ENCODE measurements at places on chromosomes 6 and 20.

GRCh38 chr6:30060606-30061091, 416 bp upstream of the POLR1H start:
- DNase-seq: peak; percentile 53

DNA sequence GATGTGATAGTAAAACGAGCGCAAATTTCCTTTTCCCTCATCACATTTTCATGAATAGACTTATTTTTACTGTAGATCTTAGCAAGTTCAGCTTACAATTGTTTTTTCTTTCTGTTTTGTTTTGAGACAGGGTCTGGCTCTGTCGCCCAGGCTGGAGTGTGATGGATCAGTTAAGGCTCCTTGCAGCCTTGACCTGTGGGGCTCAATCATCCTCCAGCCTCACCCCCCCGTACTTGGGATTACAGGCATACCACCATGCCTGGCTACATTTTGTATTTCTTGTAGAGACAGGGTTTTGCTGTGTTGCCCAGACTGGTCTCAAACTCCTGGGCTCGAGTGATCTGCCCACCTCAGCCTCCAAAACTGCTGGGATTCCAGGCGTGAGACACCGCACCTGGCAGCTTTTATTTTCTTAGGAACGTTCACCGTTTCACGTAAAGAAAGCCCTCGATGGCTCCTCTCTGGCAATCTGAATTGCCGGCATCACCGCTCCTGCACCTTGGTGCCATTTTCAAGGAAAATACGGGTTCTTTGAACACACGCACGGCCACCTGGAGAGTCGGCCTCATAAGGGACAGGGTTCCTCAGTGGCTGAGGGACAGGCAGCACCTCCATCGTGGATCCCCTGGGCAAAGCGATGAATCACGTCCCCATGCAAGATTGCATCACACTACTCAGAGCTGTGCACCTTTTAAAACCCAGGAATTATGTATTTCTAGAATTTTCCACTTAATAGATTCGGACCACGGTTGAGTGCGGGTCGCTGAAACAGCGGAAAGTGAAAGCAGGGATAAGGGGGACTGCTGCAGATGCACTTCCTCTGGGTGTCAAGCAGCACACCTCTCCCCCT, 78.7 kb downstream of the IRF4 start:
- DNase-seq: no peak

GRCh38 chr6:43282636-43283513, 15.2 kb upstream of the SLC22A7 start:
- DNase-seq: no peak

GRCh38 chr20:55740076-55740475, 265.2 kb downstream of the CBLN4 start:
- DNase-seq: no peak

DNA sequence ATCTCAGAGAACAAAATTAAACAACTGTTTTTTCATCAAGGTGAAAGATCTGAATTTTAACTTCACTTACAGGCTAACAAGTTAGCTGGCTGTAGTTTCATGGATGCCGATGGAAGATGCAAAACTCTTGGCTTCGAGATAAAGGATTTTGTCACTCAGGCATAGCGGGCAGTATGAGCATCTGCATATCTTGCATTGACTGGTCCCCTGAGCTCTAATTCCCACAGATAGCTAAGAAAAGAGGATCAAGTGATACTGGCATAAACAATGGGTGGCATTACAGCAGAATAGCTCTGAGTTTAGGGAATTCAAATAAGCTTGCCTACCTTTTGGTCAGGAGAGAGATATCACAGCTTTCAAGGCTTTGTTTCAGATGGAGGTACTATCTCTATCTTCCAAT, 1.8 kb upstream of the CLVS2 start:
- DNase-seq: no peak

DNA sequence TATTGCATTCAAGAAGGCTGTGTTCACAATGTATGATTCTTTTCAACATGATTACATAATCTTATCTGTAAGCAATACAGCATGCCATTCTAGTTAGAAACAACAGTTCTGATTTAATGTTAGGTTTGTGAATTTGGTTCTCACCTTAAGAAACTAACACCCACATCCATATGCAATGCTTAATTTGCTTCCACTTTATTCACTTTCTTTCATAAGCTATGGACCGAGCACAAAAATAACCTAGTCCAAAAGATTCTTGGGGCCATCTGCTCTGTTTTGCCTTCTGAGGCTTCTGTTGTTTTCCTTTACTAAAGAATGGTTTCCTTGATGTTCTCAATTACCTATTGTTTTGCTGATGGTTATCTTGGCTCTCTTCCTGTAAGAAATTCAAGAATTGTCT, 258.2 kb downstream of the EYS start:
- DNase-seq: no peak

GRCh38 chr20:17394411-17394810, 136.8 kb downstream of the BFSP1 start:
- no peak for DNase-seq

- no peak for DNase-seq
Observed at GRCh38 chr6:113102761-113103160, 754.4 kb upstream of the MARCKS start.

DNA sequence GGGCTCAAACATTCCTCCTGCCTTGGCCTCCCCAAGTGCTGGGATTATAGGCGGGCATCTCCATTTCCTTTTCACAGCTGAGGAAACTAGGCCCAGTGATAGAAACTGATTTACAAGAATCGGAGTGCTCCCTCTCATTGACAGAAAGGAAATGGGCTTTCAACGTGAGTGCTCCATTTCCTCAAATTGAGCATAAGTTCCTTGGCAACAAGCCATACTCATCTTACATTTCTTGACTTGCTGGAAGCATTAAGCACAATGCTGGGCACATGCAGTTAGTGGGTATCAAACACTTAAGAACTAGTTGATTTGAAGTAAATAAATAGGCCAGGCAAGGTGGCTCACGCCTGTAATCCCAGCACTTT, 54.7 kb downstream of the FGD2 start:
- DNase-seq: no peak

DNA sequence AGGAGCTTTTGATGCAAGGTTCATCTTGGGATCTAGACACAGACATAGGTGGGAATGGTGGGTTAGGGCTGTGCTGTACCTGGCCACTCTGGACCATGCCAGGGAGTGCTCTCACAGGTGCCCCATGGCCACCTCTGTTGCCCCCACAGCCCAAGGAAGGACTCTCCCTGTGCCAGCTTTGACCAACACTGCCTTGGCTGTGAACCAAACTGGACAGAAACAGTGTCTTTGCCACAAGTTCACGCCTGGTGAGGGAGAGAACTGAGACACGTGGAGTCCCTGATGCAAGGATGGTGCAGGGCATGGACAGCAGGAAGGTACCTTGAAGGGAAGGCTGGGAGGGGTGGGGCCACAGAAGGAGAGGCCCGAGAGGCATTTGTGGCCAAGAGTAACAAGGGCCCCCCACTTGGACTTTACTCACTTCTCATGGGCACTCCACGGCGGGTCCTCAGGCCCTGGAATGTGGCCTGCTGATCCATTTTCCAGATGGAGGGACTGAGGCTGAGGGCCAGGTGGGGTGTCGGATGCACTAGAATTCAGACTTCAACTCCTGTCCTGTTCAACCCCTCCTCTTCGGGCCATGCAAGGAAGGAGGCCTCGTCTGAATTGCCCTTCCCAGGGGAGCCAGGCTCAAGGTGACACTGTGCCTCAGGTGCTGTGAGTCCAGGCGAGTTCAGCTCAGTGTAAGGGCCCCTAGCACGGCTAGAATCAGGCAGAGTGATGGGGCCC, 103.3 kb downstream of the YTHDF1 start:
- DNase-seq: no peak

DNA sequence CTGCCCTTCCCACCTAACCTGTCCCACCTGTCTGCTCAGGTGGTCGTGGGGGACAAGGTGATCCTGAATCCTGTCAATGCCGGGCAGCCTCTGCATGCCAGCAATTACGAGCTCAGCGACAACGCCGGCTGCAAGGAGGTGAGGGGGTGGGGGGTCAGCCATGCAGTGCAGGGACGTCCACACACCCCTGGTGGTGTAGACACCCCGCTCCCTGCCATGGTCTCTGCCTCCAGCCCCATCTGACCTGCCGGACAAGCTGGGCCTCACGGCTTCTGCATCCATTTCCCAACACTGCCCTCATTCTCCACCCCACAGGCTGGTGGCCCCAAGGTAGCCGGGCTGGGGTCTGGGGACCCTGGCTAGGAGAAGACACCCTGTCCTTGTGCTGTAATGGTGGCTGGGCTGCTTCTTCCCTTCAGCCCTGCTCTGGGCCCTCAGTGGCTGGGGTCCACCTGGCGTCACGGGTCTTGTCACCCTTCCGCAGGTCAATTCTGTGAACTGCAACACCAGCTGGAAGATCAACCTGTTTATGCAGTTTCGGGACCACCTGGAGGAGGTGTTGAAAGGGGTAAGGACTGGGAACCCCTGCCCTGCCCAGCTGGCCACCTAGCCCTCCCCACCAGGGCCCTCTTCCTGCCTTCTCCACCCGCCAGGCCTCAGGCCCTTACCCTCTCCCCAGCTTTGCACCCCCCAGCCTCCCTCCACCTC, 38.0 kb downstream of the ITPR3 start:
- no peak for DNase-seq

GRCh38 chr6:165040440-165040839, 269.0 kb downstream of the C6orf118 start:
- no peak for DNase-seq

GRCh38 chr6:119974430-119975159, 625.0 kb upstream of the MAN1A1 start:
- no peak for DNase-seq

- peak; percentile 82 for DNase-seq
Observed at GRCh38 chr20:63653041-63653973, at the start of gene STMN3. Gene STMN3 (minus strand): TSS chr20:63653424. CDS start chr20:63653345, 79 bp downstream.

DNA sequence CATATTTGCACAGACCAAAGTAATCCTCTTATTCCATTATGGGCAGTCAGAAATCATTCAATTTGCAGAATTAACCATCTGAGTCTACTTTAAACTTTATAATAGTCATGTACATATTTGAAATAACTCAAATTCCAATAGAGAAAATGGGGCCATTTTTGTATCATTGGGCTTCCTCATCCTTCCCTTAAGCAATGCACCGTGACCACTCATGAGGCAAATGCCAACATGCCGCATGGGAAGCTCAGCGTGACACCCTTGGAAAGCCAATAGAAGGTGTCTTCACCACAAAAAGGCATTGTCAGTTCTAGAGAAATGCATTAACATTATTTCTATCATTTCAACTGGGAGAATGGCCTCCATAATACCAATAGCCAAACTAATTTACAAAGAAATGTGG, 38.5 kb downstream of the SIM1 start:
- DNase-seq: no peak

DNA sequence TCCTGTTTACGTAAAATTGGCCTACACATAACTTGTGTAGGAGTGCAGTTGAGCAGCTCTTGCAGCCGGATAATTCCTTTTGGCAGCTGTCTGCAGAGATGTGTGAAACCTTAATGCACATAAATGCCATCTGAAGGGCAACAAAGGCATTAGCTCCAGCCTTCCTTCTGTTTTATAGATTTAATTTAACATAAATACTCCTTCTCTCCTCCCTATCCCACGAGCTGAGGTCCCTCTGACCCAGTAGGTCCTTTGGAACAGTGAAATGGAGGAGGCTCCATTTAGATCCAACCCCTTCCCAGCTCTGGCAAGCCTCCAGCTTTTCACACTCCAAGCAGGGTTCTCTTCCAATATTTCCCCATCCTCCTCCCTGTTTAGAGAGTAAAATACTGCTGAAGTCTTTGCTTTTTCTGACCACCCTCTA, 6.5 kb downstream of the PLEKHG1 start:
- no peak for DNase-seq

- no peak for DNase-seq
Observed at GRCh38 chr6:160161647-160161986, 40.0 kb downstream of the SLC22A1 start.

GRCh38 chr6:32980488-32981038, 12.2 kb downstream of the BRD2 start:
- DNase-seq: no peak

DNA sequence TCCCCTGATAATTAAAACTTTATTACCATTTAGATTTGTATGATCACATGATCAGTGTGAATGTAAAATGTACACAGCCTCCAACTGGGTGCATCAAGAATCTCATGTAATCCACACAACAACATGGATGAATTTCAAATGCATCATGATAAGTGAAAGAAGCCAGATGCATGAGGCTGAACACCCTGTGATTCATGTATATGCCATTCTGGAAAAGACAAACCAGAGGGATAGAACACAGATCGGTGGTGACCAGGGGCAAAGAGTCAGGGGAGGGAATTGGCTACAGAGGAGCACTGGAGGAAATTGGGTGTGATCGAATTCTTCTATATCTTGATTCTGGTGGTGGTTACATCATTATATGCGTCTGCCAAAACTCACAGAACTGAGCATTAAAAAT, 170.7 kb upstream of the SLC24A3 start:
- no peak for DNase-seq

GRCh38 chr20:3572151-3572550, 91.0 kb downstream of the GFRA4 start:
- no peak for DNase-seq

DNA sequence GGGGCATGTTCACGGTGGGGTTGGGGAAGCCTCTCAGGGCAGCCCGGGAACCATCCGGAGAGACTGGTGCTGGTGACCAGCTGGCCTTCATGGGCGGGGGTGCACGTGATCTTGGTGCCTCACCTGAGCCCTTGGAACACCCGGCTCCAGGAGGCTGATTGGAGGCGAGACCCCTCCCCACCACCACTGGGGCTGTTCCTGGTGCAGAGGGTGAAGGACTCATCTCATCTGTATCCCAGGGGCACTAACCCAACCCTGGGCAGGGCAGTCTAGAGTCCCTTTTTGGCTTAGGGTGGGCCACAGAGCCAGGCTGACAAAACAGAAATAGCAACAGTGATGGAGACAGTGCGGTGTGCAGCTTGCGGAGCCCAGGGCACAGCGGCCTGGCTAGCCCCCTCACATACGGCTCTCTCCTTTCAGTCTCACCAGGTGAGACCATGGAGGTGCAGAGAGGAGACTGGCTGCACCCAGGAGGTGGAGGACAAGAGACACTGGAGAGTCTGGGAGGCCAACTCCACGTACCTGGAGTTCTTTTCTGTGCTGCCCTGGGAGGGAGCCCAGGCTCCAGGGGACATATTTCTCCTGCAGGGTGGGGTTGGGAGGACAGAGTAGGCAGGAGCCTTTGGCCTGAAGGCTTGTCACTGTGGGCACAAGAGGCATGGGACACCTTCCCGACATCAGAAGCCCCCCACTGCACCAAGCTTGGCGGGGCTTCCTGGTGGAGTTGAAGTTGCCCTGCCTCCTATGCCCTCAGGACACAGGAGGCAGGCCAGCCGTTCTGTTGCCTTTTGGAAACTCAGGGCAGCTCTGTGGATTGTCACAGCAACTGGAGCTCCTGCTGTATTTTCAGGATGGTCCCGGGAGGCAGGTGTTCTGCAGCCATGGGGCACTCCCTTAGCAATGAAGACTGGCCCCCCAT, 106.0 kb downstream of the SYCP2 start:
- DNase-seq: no peak

DNA sequence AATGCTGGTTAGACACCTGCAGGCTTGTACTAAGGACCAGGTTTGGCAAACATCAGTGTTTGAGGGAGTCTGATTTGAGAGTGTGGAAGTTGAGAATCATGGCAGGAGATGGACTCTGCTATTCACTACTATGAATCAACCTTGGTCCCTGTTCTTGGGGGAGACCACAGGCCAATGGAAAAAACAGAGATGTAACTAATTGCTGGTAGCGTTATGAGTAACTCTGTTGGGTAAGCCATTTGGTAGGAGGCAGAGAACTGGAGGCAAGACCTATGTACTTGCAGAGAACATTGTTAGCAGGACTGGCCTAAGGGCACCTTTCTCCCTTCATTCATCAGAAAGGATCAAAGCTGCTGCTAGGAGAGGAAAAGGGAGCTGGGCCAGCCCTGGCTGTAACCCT, 8.3 kb upstream of the WFDC2 start:
- DNase-seq: no peak
